Natural killer cell (primary cell): ENCODE measurements at places on chromosomes 11 and 22. TPM values are rescaled to one million over a fixed set of nuclear protein-coding genes. Genes with fewer than 3 reads are reported as not detected.
A peak's percentile ranks its signal among the peaks of the same experiment; 100 is the strongest.

DNA sequence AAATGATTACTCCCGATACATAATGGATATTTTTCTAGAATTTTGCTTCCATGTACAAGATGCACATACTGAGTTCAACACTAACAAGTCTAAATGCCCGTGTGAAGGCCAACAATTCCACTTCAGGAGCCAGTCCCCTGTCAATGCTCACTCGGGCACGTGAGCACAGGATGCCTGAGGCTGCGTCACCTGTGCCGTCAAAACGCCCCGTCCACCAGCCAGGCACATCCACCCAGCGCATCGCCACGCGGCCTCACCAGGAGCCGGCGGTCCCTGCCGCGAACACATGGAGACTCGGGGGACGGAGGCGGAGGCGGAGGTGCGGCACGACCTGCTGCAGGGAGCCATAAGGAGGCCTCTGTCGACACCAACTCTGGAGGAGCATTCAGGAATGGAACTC is 9.8 kb downstream of the TOLLIP start:
- H3K36me3 ChIP-seq: peaks cover 4% of the 10 kb centered on the region
- DNase-seq: no peak
- no peak overlapping the region for H3K27ac ChIP-seq
- no peak overlapping the region for H3K4me3 ChIP-seq

The MS4A15 gene
- total RNA-seq: not detected

DNA sequence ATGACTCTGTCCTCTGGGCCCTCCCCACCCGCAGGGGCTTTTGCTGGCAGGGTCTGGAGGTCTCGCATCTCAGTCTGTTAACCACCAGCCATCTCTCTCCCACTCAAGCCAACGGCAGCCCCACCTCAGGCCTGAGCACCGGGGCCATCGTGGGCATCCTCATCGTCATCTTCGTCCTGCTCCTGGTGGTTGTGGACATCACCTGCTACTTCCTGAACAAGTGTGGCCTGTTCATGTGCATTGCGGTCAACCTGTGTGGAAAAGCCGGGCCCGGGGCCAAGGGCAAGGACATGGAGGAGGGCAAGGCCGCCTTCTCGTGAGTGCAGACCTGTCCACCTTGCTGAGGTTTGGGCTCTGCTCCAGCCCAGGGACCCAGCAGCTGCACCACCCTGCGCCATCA is 44.3 kb upstream of the TTC12 start:
- no peak for DNase-seq
- no peak overlapping the region for H3K4me3 ChIP-seq
- no peaks in the 10 kb centered on the region for H3K27me3 ChIP-seq
- H3K36me3 ChIP-seq: peaks cover 57% of the 10 kb centered on the region
- no peak overlapping the region for H3K27ac ChIP-seq
- no peaks in the 10 kb centered on the region for H3K4me1 ChIP-seq

DNA sequence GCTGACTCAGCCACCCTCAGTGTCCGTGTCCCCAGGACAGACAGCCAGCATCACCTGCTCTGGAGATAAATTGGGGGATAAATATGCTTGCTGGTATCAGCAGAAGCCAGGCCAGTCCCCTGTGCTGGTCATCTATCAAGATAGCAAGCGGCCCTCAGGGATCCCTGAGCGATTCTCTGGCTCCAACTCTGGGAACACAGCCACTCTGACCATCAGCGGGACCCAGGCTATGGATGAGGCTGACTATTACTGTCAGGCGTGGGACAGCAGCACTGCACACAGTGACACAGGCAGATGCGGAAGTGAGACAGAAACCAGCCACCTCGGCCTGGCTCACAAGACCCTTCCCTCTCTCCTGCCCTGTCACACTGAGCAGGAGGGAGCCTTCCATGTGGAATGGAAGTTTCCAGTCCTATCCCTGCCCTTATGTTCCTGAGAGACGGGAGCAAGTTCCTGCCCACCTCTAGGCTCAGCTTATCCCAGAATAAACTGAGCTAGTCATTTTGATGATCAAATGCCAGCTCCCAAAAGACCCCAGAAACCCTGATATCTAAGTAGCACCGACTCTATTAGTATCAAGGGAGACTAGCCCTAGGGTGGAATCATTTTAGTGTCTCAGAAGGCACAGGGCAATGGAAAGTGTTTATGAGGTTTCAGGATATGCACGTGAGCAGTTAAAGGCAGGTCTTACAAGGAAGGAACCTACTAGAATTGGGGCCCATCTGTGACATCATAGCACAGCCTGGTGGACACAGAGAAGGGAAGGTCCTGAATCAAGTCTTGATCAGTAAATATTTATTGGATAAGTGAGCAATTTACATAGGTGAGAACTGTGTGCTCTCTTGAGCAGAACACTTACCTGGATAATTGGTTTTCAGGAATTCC is 6.3 kb upstream of the IGLL5 start:
- no peak overlapping the region for H3K4me3 ChIP-seq
- H3K36me3 ChIP-seq: no peaks in the 10 kb centered on the region
- H3K4me1 ChIP-seq: peaks cover 37% of the 10 kb centered on the region
- DNase-seq: no peak
- no peak overlapping the region for H3K27ac ChIP-seq
- no peaks in the 10 kb centered on the region for H3K27me3 ChIP-seq

- no peaks in the 10 kb centered on the region for H3K4me1 ChIP-seq
- no peaks in the 10 kb centered on the region for H3K27me3 ChIP-seq
- H3K4me3 ChIP-seq: no peak overlapping the region
- H3K27ac ChIP-seq: no peak overlapping the region
These were observed 150.0 kb upstream of the SYT13 start for GRCh38 chr11:45436118-45436517.

DNA sequence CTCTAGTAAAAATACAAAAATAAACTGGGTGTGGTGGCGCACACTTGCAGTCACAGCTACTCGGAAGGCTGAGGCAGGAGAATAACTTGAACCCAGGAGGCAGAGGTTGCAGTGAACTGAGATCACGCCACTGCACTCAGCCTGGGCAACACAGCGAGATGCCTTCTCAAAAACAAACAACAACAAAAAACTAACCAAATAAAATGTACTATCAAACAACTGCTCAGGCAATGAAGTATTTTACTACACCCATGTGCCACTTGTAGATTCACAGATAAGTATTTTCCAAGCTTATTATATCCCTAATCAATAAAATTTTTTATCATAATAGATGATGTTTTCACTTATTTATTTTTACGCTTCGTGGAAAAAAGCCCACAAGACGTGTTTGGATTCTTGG is 924 bp downstream of the C11orf65 start:
- H3K27ac ChIP-seq: peak overlapping the region; percentile 99
- peak overlapping the region; percentile 85 for H3K4me3 ChIP-seq
- peaks cover 11% of the 10 kb centered on the region for H3K4me1 ChIP-seq

The NAALADL1 gene
- total RNA-seq: 41.6 TPM

GRCh38 chr22:43376765-43377547 is 33.8 kb upstream of the SCUBE1 start:
- peaks cover 37% of the 10 kb centered on the region for H3K27me3 ChIP-seq
- no peak overlapping the region for H3K27ac ChIP-seq
- no peaks in the 10 kb centered on the region for H3K36me3 ChIP-seq
- peaks cover 35% of the 10 kb centered on the region for H3K4me1 ChIP-seq
- peak; percentile 69 for DNase-seq

DNA sequence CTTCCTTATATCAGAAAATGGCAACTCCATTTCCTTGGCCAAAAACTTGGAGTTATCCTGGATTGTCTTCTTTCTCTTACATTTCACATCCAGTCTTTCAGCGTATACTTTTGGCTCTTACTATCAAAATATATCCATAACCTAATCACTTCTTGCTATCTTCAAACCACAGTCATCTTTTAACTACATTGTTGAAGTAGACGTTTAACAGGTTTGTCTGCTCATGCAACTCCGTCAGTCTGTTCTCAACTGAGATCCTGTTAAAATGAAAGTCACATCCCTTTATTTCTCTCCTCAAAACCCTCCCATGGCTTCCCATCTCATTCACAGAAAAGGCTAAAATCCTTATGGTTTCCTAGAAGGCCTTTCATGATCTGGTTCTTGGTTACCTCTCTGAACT is 41.9 kb downstream of the UVRAG start:
- no peaks in the 10 kb centered on the region for H3K27me3 ChIP-seq
- no peak overlapping the region for H3K4me3 ChIP-seq
- DNase-seq: no peak
- H3K4me1 ChIP-seq: peaks cover 9% of the 10 kb centered on the region

The ASCL3 gene
- total RNA-seq: not detected

The CNTN5 gene
- not detected for total RNA-seq

- H3K4me1 ChIP-seq: no peaks in the 10 kb centered on the region
- H3K4me3 ChIP-seq: no peak overlapping the region
- DNase-seq: no peak
- H3K36me3 ChIP-seq: no peaks in the 10 kb centered on the region
- H3K27me3 ChIP-seq: no peaks in the 10 kb centered on the region
These were observed 77.4 kb upstream of the CRYBB3 start for GRCh38 chr22:25122136-25122764.

DNA sequence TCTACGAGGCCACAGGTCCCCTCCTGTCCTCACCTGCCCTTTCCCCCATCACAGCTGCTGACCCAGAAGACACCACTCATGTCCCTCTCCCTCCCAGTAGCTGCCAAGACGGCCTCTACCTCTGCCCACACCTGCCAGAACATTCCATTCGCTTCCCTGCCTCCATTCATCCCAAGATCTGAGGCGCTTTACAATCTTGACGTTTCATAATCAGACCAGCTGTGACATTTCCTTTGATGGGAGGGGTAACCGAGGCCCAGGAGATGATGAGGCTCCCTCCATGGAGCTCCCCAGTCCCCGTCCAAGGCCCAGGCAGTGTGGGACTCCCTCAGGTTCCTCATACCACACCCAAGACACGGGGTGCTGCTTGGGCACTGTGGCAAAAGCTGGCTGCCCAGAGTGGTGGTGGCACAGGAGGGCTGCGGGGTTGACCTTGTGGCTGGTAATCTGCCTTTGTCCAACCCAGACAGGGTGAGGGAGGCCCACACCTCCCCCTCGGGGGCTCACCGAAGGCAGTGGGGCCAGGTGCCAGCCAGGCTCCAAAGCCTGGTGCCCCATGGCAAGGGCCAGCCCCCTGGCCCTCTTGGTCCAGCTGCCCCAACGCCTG is 17.3 kb downstream of the PHLDA2 start:
- no peaks in the 10 kb centered on the region for H3K36me3 ChIP-seq
- no peak overlapping the region for H3K27ac ChIP-seq
- H3K4me3 ChIP-seq: no peak overlapping the region
- H3K4me1 ChIP-seq: peaks cover 16% of the 10 kb centered on the region
